Coronary artery (tissue), 2 donors: ENCODE measurements at places on chromosomes 6 and 20.

DNA sequence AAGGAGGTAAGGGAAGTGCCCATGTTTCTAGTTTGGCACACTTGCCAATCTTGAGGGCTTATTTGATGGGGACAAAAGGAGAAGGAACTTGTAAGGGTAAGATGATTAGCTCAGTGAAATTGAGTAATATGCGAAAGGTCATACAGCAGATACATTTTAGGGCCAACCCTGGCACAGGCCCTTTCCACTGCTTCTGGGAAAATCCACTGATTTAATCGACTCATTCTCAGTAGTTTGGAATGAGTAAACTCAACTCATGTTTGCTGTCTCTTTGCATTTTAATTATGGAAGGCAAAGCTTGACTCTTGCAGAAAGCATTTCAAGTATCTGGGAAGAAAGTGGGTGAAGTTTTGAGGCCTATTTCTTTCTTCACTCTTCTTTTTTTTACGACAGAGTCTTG lies 20.0 kb downstream of the PHF20 start:
- DNase-seq = no peak

- no peak for DNase-seq
Measured at GRCh38 chr6:155528982-155529453, 73.4 kb upstream of the NOX3 start.

DNA sequence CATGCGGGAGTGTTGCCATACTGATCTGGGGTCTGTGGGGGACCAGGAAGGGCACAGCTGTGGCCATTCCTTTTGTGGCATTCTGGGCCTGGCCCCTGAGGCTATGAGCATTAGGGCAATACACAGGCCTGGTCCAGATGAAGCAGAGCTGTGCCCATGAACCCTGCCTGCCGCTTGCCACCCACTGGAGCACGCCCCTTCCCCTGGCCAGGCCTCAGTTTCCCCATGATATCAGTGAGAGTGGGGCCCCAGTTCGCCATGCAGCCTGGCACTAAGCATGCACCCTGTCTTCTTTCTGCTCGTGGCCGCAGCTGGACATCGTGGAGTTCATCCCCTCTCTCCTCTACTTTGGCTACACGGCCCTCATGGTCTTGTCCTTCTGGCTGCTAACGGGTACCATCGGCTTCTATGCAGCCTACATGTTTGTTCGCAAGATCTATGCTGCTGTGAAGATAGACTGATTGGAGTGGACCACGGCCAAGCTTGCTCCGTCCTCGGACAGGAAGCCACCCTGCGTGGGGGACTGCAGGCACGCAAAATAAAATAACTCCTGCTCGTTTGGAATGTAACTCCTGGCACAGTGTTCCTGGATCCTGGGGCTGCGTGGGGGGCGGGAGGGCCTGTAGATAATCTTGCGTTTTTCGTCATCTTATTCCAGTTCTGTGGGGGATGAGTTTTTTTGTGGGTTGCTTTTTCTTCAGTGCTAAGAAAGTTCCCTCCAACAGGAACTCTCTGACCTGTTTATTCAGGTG lies 42.4 kb downstream of the PLAGL2 start:
- DNase-seq = peak; percentile 59

DNA sequence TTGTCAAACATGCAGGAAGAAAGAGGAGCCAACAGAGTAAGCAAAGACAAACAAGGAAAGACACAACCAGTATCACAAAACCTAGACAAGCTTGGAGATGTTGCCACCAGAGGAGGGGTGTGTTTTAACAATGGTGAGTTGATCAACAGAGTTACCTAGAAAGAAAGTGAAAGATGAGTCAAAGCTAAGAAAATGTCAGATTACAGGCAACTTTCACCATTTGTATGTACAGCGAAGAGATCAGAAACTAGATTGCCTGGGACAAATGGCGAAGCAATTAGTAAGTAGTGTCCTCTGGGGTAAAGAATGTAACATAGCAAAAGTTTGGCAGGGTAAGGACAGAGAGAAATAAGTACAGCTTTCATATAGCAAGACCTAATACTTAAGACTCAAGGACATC lies 51.6 kb upstream of the POU3F2 start:
- DNase-seq = no peak

- DNase-seq = no peak
Measured at GRCh38 chr6:38187811-38188590, 368.5 kb downstream of the ZFAND3 start.

DNA sequence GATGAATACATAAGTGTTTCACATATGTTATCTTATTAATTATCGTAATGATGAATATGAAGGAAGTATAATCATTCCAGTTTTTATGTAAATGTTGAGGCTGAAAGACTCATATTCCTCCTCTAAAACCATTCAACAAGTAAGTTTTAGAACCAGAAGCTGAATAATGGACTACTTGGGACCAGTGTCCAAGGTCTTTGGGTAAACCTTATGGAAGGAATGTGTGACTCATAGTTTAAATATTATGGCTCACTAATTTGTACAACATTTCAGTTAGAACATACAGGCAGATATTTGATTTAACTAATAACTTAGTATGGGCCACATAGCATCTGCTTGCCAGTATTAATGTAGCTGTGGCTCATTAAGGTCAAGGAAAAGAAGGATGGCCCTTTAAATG lies 209.6 kb downstream of the TFAP2B start:
- DNase-seq = no peak

GRCh38 chr20:20207291-20207690 lies 155.0 kb downstream of the CFAP61 start:
- no peak for DNase-seq

- DNase-seq = no peak
Measured at GRCh38 chr6:47631269-47631772, 67.1 kb upstream of the ADGRF4 start.

DNA sequence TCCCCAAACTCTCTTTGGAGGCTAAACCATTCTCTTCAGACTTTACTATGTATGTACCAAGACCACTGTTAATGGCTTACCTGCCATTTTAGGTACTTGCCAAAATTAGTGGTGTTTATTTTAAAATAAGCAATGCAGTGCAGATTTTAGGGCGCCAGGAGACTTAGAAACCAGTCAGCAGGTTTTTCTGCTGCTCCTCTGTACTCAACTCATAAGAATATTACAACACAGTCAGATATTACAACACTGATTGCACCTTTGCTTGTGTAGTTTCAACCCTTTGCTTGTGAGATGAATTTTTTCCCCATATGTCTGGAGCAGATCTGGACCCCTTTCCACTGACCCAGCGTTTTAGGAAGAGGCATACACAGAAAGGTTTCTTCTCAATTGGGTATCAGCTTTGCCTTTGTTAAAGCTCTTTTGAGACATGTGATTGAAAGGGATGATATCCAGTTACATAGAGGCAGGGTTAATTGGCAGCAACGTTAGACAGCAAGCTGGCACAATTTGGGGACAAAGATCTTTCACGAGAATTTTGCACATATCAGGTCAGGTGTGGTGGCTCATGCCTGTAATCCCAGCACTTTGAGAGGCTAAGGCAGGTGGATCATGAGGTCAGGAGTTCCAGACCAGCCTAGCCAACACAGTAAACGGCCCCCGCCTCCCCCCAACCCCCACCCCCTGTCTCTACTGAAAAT lies 6.2 kb downstream of the TTPAL start:
- DNase-seq = no peak

- DNase-seq = no peak
Measured at GRCh38 chr20:9919271-9920014, 80.6 kb upstream of the PAK5 start.

GRCh38 chr6:129684903-129685661 lies 24.9 kb downstream of the ARHGAP18 start:
- no peak for DNase-seq

GRCh38 chr6:167892835-167893815 lies 66.4 kb downstream of the AFDN start:
- no peak for DNase-seq

DNA sequence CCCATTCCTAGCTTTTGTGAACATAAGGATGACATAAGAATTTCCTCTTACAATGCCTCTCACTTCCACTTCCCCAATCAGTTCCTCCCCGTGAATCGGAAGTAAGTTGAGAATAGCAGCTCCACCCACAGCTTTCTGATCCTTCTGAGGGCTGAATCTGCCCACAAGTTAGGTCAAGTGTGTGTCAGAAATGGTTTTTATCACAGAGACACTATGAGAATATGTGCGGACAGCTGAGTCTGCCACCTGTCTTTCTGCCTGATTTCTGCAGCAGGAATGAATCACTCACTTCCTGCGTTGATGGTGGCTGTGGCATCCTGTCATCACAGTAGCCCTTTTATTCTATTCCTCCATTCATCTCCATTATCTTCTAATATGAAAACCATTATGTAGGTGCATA lies 70.2 kb downstream of the RIN2 start:
- DNase-seq = no peak

DNA sequence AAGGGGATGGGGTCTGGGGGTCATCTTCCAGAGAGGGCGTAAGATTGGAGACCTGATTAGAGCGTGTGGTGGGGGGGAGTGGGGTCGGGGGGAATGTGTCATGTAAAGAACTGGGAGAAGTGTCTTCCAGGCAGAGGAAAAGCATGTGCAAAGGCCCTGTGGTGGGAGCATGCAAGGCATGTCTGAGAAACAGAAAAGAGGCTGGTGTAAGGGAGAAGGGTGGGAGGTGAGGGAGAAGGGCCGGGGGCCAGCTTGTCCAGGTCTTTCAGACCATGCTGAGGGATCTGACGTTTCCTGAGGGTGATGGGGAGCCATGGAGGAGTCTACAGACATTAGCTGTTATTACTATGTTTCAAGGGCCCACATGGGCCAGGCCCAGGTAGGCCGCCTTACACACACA lies 30.4 kb upstream of the FKBP1A start:
- no peak for DNase-seq

DNA sequence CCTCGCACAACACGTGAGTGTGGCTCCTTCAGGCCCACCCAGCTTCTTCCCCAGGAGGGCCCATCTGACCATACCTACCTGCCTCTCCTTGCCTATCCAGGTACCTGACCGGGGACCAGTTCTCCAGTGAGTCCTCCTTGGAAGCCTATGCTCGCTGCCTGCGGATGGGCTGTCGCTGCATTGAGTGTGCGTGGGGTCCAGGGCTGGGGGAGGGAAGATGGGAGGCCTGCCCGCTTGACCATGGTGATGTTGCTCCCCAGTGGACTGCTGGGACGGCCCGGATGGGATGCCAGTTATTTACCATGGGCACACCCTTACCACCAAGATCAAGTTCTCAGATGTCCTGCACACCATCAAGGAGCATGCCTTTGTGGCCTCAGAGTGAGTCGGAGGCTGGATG lies 26.5 kb downstream of the PLCG1 start:
- DNase-seq = no peak

GRCh38 chr20:47309394-47309793 lies 47.1 kb downstream of the ZMYND8 start:
- DNase-seq = no peak

GRCh38 chr20:53497246-53497645 lies 96.4 kb downstream of the ZNF217 start:
- no peak for DNase-seq

GRCh38 chr20:24762791-24763350 lies 186.2 kb upstream of the CST7 start:
- peak; percentile 45 for DNase-seq

GRCh38 chr20:61941721-61942405 lies 123.8 kb downstream of the TAF4 start:
- no peak for DNase-seq

DNA sequence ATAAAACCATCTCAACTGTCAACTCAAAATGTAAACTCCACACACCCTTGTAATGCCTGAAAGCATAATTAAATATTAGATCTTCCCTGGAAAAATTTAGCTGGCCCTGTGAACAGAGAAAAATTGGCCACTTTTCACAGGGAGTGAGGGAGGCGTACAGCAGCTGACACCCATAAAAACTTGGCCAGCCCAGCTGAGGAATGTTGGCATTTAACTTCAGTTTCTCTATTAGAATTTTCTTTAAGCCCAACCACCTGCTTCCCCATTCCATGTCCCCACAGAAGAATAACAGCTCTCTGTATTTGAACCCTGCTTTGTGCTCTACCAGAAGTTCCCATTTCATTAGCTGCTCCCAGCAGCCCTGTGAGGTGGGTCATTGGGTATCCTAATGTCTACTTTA lies 41.0 kb downstream of the PKHD1 start:
- DNase-seq = no peak

- no peak for DNase-seq
Measured at GRCh38 chr20:7882076-7882475, 58.2 kb downstream of the HAO1 start.

DNA sequence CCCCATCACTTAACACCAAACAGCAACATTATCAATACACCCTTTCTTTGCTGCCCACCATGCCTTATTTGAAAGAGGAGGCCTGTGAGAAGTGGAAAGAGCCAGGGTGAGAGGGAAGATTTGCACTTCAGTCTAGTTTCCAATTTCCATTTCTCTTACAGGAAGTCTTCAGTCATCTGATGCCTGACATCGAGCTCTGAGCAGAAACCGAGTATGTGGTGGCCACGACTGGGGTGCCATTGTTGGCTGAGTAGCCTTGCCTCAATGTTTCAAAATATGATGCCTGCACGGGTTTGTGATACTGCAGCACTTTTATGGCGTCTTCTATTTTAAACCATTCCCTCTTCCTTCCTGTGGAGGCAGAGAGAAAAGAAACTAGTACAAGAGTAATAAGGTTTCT lies 39.8 kb upstream of the SMIM29 start:
- DNase-seq = no peak

DNA sequence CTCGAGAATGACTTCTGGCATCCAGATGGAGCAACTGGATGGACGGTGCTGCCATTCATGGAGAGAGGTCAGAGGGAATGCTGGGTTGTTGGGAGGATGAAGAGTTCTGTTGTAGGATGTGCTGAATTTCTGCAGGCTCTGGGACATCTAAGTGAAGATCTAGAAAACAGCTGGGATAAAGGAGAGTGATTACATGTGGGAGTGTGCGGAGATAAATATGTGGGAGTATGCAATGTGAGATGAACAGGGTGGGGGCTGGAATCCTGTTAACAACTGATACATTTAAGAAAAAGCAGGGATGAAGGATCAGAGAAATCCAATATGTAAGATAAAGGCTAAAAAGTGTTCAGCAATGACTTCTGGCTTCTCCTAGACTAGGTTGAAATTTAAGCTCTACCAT lies 43.1 kb downstream of the FAXC start:
- DNase-seq = no peak

DNA sequence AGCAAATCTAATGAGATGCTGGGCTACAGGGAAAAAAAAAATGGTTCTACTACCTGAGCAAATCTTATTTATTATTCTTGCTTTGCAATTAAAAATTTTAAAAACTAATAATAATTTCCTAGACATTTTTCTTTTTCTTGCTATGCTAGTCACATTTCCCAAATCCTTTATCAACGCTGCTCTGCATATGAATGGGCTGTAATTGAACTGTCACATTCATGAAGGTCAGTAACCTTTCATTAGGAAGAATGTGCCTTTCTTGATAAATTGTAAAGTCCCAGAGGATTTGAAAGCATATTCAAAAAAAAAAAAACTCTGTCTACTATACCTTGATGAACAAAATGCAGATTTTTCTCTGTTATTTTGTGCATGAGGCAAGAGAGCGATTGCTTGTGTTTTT lies 538.7 kb upstream of the ID4 start:
- DNase-seq = no peak

- no peak for DNase-seq
Measured at GRCh38 chr6:35426074-35426473, 26.1 kb upstream of the FANCE start.

DNA sequence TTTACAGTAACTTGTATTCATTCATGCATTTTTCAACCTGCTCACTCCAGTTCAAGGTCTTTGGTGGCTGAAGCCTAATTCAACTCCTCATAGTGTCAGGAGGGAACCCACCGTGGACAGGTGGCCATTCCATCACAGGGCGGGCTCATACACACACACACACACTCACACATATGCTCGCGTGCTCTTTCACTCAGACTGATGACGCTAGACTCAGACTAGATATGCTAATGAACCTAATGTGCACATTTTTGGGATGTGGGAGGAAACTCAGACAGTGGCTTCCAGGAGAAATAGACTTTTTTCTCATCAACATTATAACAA lies 56.7 kb downstream of the TRIM27 start:
- no peak for DNase-seq
